Effector CD8-positive, alpha-beta T cell (primary cell): ENCODE measurements at places on chromosomes 4 and X.

GRCh38 chrX:102042372-102043325, 82.8 kb upstream of the TCEAL2 start:
- DNase-seq: no peak

DNA sequence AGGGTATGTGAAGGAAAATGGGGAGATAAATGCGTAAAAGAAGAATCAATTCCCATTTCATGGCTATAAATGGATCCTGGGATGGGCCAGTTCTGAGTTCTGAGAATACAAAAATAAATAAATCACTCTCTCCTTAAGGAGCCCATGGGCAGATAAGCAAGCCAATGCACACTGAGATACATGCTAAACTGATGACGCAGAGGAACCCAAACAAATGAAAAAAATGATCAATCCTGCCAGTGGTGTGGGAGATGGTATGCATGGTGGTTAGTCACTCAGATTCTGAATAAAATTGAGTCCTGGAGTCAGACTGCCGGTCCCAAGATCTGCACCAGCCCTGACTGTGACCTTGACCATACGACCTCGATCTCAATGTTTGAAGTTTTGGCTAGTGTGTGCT, 59.7 kb downstream of the NEIL3 start:
- no peak for DNase-seq

DNA sequence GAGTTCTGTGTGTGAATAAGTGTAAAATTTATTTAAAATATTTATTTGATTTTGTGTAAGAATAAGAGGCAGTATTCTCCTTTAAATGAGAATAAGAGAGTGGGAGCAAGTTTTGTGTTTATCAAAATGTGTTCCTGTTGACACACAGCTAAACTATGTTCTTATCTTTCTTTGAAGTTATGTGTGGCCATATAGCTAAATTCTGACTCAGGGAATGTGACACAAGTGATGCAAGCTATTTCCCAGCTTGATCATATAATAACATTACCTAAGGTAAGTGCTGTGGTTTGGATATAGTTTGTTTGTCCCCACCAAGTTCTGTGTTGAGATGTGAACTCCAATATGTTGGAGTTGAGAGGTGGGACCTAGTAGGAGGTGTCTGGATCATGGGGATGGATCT, 740.0 kb upstream of the IGFBP7 start:
- no peak for DNase-seq

DNA sequence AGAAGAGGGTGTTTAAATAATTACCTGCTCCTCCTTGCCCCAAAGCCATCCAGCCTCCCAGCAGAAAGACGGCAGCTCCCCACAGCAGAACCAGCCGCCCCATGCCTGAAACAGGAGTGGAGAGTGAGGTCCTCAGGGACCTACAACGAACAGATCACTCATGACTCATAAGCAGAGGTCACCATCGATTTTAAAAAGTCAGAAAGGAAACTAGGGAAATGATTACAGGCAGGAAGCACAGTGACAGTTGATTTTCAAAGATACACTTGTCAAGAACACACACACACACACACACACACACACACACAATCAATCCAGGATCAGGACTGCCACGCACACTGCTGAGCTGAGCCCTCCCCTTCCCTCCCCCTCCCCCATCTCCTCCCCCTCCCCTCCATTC, at the start of gene CRLF2:
Gene CRLF2, minus strand, starts transcription at position 118 of the 400 bp plus-strand sequence. Its CDS starts 15 bp downstream, at position 103.
- DNase-seq: no peak

DNA sequence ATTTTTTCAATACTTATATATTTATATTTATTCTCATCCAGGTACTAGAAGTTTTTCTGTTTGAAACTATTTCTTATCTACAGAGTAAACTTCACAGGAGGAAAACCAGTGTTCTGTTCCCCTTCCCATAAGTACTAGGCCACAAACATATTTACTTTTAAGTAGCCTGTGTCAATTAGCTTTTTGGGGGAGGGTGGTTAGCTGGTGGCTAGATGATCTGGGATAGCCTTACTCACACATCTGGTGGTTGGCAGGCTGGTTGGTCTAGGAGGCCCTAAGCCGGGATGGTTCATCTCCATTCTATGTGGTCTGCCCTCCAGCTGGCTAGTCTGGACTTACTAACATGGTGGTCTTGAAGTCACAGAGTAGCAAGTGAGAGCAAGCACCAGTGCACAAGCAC, 6.2 kb downstream of the JADE3 start:
- DNase-seq: no peak

DNA sequence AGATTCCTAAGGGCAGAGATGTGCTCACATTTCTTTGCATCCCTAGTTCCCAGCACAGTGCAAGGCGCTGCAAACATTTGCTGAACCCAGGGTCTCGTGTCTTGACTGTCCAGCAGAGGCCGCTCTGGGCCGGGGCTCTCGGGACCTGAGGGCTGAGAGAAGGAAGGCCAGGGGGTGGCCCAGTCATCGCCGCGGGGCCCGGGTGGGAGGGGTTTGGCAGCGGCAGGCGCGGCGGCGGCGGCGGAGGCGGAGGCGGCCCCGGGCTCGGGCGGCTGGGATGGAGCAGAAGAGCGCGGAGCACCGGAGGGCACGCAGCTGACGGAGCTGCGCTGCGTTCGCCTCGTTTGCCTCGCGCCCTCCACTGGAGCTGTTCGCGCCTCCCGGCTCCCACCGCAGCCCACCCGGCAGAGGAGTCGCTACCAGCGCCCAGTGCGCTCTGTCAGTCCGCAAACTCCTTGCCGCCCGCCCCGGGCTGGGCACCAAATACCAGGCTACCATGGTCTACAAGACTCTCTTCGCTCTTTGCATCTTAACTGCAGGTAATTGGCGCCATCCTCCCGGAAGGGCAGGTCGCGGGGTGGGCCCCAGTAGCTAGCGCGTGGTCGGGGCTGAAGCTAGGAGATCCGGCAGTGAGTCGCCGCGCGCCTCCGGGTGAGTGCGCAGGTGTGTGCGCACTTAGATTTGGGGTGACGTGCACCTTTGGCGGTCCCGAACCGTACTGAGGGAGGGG, at the start of gene PARM1:
Gene PARM1, plus strand, starts transcription at position 285 of the 730 bp plus-strand sequence. Its CDS starts 212 bp downstream, at position 497.
- no peak for DNase-seq

DNA sequence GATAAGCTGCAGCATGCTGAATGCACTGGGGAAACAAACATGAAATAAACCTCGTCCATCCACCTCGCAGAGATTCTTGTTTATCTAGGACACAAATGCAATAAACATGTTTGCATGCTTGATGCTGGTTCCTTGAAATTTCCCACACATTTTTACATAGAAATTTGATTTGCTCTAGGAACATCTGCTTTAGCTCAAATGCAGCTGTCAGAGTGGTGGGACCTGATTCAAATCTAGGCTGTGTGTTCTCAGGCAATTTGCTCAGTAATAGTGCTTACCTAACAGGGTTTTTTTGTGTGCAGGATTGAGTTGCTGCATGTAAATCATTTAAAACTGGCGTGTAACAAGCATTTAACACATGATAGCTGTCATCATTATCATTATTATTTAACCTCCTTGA, 293.1 kb downstream of the QDPR start:
- no peak for DNase-seq

GRCh38 chrX:68659786-68660185, 12.3 kb downstream of the STARD8 start:
- DNase-seq: no peak

DNA sequence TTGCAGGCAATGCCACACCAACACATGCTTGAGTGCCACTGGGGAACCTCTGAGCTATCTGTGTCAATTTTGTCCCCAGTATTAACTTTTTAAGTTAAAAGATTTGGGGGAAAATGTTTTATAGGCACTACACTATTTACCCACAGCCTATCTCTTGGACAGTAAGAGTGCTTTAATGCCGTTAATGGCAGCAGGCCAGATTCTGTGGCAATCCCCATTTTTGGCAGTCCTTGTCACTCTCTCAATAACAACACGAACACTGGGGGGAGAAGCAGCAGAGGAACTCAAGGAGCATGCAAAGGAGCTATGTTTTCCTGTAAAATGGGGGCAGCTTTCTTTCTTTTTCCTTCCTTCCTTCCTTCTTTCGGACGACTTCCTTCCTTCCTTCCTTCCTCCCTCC, 168.6 kb downstream of the NSUN7 start:
- DNase-seq: no peak

GRCh38 chr4:175947117-175947722, 118.4 kb upstream of the WDR17 start:
- DNase-seq: no peak

GRCh38 chrX:14594521-14594920, 65.2 kb downstream of the GLRA2 start:
- no peak for DNase-seq

GRCh38 chr4:17335371-17335770, 176.5 kb downstream of the QDPR start:
- DNase-seq: no peak

DNA sequence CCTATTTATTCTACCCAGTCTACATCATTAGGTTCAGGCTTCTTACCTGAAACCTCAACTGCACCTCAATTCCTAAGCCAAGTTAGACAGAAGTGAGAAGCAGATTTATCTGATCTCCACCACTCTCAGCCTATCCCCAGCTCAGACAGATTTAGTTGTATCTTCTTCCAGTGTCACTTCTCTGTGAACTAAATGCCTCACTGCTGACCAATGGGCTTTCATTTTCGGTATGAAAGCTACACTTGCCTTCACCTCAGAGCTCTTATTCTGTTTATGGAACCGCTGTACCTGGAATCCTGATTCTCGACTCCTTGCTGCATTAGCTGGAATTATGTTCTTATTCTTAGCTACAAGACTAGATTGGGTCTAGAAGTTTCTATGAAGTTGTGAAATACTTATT, 833.2 kb downstream of the CCSER1 start:
- DNase-seq: no peak

DNA sequence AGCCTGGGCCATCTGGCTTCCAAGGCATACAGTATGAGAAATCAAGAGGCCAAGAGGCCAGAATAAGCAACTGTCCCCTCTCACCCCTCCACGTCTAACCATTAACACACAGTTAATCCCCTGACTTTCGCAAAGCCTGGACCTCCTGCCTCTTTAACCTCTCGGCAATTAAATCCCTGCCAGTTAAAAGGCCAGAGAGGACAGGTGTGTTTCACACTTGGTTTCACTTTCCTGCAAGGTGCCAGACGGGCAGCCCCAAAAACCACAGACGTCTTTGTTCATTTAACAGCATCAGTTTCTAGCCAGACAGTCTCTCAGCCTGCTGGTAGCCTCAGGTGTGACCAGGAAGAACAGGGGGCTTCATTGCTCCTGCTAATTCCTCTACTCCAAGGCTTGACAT, 91.1 kb upstream of the KIT start:
- no peak for DNase-seq

GRCh38 chrX:13287816-13288215, 32.0 kb downstream of the ATXN3L start:
- no peak for DNase-seq

GRCh38 chrX:65985211-65985610, 54.7 kb downstream of the VSIG4 start:
- DNase-seq: no peak

DNA sequence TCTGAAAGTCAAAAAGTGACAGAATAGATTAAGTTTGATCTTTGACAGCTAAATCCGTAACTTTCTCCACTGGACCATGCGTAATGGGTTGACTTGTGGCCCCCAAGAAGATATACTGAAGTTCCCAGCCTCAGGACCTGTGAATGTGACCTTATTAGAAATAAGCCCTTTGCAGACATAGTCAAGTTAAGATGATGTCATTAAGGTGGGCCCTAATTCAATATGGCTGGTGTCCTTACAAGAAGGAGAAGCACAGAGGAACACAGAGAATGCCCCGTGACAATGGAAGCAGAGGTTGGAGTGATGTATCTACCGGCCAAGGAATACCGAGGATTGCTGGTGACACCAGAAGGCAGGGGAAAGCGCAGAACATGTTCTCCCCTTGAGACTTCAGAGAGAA, 14.4 kb downstream of the ENPP6 start:
- DNase-seq: no peak

GRCh38 chr4:55397126-55397436, 1.3 kb downstream of the TMEM165 start:
- DNase-seq: no peak

DNA sequence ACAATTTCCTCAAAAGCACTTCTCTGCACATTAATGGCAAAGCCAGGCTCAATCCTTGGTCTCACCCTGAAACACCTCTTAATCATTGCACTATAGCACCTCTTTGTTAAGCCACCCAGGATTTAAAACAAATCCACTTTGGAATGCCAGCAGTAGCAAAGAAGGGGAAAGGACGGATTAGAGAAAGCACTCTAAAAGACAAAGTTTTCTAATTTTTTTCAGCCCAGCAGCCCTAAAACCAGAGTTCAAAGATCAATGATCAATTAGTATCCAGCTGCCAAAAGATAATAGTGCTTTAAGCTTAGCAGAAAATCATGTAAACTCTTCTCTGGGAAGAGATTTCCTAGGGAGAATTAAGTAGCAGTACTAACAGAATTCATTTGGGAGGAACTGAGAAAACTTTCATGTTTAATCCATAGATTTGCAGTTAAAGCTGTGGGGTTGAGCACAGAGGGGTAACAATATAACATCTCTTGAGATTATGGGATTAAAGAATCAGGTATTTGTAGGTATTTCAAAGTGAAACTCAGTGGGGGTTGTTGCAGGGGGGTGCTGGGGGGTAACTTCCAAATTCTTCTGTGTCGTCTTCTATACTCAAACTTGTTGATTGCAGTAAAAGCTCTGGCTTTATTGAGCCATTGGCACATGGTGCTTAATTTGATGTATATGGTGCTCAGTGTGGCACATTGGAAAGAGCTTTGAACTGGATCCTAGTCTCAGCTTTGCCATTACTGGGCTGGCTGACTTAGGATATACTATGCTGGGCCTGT, 61.8 kb downstream of the LRRC66 start:
- no peak for DNase-seq

- DNase-seq: no peak
Measured at GRCh38 chr4:122783301-122784215, 43.1 kb upstream of the FGF2 start.

DNA sequence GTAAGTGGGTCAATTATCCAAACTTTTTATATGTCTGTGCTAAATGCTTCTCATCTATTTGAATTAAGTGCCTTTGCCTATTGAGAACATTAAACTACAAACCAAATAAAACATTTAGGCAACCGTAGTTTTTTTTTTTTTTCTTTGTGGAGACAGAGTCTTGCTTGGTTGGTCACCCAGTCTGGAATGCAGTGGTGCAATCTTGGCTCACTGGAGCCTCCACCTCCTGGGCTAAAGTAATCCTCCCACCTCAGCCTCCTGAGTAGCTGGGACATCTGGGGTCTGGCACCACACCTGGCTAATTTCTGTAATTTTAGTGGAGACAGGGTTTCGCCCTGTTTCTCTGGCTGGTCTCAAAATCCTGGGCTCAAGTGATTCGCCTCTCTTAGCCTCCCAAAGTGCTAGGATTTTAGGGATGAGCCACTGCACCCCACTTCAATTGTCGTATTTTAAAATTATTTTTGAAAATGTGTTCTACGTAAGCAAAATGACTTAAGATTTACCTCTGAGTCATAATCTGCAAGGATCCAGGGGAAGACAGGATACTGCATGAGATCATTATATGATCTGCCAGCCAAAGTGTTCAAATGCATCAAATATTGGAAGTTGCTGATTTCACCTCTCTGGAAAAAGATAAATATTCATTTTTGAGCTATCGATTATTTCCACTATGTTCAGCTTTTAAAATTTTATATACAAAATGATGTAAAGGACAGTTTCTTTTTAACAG, 125.6 kb downstream of the CDS1 start:
- no peak for DNase-seq

- no peak for DNase-seq
Measured at GRCh38 chr4:100494166-100494565, 23.7 kb downstream of the EMCN start.

- DNase-seq: no peak
Measured at GRCh38 chr4:7158081-7158750, 34.1 kb upstream of the SORCS2 start.
